ENCODE measurements at places on chromosomes 1 and 21.

DNA sequence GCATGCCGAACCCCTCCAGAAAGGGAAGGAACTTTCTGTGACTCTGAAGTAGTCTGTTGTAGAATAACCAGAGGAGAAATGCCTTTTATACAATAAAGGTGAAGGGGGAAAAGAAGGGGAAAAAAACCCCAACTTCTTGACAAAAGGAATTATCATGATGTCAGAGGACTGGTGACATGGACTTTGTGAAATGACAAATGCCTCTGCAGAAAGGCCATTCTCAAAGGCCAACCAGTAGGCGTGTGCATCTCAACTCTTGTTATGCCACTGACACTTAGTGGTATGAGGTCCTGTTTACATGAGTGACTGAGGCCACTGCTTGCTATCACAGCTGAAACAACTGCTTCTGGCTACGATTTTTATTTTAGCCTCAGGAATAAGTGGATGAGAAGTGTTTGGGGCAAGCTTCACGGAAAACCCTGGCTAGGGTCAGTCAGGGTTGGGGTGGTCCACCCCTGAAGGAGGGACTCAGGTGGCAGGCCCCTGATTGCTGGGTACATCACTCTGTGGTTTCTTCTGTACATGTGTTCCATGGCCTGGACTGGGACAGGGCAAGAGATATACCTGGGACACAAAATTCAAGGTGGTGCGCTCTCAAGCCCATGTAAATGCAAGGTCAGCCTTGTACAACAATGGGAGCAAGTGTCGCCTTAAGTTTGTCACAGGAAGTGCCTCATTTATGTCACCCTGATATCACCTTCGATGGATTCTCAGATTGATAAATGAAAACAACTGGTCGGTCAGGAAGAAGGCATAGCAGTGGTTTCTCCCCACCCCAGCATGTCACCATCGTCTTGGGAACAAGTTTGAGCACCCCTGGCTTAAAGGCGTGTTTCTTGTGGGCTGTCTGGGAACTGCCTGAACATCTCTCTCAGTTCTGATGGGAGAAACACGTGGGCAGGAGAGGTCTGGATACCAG lies 12.4 kb downstream of the RUNX1 start:
- DNase-seq = no peak

- no peak for DNase-seq
These were observed 72.1 kb downstream of the LMO4 start for GRCh38 chr1:87400813-87401212.

DNA sequence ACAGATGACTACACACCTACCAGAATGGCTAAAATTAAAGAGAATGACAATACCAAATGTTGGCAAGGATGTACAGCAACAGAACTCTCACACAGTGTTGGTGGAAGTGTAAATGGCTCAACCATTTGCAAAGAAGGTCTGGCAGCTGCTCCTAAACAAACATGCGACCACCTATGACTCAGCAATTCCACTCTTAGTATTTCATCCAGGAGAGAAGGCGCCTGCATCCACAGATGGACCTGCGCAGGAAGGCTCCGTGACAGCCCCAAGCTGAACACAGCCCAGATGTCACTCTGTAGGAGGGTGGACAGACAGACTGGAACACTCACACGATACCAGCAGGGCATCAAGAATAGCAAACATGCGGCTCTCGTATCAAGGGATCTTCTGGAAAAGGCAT lies 6.7 kb downstream of the PTTG1IP start:
- no peak for DNase-seq

DNA sequence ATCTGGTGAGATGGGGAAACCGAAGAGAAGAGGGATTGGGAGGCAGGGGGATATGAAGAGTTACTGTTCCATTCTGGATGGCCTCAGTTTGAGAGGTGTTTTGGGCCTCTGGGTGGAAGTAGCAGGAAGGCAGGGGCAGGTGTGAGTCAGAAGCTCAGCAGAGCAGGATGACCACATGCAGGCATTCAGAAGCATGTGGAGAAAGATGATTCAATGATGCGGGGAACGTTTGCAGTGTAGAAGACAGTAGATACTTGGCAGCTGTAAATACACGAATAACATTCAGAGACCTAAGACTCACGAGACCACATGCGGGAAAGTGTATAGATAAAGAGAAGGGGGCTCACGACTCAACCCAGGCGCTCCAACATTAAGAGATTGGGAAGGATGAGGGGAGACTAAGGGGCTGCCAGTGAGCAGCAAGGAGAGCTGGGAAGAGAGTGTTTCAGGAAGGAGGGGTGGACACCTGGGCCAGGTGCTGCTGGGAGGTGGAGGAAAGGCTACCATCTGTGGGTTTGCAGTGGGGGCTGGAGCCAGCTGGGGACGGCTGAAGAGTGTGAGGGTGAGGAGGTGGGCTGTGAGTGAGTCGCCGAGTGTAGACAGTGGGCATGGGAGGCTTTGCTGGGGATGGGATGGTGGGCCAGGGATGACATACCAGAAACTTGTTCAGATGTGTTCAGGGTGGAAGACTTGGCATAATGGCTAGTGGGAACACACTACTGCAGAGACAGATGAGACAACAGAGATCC lies 5.8 kb upstream of the EPS8L3 start:
- DNase-seq = no peak

- no peak for DNase-seq
These were observed 78.2 kb downstream of the SNX7 start for GRCh38 chr1:98739762-98740161.

GRCh38 chr1:99979091-99979490 lies 9.3 kb downstream of the SLC35A3 start:
- no peak for DNase-seq

DNA sequence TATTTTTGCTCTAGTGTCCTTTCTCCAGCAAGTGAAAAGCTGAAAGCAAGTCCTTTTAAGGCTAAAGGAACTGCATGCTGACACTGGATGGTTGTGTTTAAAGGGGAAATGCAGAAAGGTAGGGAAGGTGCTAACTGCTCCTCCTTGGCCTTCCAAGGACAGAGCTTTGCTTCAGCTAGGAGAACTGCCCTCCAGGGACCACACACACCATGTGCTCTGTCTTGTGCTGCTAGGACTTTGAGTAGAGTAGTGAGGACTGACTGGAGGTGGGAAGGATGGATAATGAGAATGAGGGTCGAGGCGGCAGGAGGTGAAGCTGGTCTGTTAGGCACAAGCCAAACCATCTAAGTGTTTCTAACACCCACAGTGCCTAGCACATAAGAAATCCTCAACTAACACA lies 77.9 kb downstream of the WDR3 start:
- DNase-seq = no peak

DNA sequence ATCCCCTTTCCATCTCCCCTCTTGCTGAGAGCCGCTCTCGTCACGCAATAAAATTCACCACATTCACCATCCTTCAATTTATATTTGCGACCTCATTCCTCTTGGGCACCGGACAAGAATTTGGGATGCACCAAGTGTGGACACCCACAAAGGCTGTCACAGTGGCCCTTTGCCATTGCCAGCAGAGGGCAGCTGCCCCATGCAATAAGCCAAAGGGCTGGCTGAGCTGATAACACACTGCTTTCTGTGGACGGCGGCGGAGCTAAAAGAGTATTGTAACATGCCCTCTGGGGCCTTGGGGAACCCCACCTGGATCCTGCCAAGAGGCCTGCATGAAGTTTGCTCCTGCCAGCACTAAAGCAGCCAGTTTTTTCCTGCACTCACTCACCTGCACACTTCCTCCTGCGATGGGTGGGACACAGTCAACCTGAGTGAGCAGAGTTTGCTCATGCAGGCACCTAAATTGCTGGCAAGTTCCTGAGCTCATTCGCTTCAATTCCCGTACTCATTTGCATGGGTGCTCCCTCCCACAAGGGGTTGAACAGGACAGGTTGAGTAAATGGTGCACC lies 792.3 kb upstream of the ADAMTS5 start:
- peak; percentile 41 for DNase-seq

DNA sequence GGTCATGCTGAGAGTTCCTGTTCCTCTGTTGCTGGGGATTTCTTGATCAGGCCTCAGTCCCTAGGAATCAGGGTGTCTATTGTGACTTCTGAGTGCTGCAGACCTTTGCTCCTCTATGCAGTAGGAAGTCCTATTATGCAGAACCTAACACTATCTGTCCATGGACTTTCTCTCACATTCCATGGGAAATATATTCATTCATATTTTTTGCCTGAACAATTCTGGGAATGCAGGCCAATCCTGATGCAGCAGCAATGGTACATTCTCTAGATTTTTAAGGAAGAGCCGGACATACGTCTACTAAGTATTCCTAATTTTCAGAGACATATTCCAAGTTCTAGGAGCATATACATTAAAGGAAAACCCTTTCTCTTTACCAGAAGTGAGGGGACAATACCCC lies 61.1 kb upstream of the C1orf87 start:
- DNase-seq = no peak

- no peak for DNase-seq
These were observed 592 bp upstream of the ZNF326 start for GRCh38 chr1:89994231-89994804.

DNA sequence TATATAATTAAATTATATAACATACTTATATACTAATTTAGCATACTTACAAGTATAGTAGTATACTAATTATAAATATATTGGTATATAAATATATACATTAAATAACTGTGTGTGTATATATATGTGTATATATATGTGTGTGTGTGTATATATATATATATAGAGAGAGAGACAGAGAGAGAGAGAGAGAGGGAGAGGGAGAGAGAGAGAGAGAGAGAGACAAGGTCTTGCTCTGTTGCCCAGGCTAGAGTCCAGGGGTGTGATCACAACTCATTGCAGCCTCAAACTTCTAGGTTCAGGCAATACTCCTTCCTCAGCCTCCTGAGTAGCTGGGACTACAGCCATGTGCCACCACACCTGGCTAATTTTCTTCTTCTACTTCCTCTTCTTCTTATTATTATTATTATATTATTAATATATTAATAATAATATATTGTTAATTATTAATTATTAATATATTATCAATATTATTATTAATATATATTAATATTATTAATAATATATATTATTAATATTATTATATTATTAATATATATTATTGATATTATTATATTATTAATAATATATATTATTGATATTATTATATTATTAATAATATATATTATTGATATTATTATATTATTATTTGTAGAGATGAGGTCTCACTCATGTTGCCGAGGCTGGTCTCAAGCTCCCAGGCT lies 185.5 kb downstream of the CRB1 start:
- DNase-seq = no peak

DNA sequence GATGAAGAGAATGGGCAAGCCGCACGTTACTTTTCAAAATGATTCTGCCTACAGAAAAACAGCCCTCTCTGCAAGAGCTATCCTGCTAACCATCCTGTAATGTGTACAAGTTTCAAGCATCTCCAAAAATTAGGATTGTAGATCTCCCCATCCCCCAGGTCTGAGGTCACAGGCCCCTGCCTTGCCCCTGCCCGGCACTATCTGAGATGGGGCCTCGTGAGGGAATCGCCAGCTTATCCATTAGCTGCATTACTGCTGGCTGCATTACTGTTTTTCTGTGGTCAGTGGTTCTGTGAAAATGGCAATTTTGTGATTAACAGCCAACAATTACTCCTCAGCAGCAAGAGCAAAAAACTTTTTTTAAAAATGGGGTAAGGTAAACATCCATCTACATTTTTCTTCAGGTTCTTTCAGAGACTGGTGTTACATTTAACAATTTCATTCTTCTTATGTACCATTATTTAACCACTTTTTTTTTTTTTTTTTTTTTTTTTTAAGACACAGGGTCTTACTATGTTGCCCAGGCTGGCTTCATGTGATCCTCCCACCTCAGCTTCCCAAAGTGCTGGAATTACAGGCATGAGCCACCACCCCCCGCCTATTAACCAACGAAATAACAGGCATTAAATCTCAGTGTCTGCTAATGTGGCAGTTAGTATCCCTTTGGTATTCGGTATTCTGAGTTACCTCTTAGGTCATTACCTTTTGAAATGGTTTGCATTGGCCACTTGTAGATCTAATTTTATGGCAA lies 83.8 kb downstream of the MRPL37 start:
- DNase-seq = no peak

DNA sequence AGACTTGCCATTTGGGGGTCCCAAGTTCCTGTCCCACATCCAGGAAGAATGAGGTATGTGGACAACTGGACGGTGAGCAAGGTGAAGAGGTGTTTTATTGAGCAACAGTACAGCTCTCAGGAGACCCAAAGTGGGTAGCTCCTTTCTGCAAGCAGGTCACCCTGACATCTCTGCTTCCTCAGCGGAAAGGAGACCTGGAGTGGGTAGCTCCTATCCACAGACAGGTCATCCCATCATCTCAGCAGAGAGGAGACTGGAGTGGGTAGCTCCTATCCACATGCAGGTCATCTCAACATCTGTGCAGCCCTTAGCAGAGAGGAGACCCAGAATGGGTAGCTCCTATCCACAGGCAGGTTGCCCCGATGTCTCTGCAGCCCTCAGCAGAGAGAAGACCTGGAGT lies 13.8 kb upstream of the FNBP1L start:
- no peak for DNase-seq

- no peak for DNase-seq
These were observed 85.0 kb upstream of the AK4 start for GRCh38 chr1:65063025-65063424.

GRCh38 chr1:177341773-177342172 lies 171.0 kb downstream of the BRINP2 start:
- no peak for DNase-seq

- DNase-seq = no peak
These were observed 20.8 kb downstream of the ACADM start for GRCh38 chr1:75745276-75745675.
